ENCODE measurements at places on chromosomes 2 and 18.

DNA sequence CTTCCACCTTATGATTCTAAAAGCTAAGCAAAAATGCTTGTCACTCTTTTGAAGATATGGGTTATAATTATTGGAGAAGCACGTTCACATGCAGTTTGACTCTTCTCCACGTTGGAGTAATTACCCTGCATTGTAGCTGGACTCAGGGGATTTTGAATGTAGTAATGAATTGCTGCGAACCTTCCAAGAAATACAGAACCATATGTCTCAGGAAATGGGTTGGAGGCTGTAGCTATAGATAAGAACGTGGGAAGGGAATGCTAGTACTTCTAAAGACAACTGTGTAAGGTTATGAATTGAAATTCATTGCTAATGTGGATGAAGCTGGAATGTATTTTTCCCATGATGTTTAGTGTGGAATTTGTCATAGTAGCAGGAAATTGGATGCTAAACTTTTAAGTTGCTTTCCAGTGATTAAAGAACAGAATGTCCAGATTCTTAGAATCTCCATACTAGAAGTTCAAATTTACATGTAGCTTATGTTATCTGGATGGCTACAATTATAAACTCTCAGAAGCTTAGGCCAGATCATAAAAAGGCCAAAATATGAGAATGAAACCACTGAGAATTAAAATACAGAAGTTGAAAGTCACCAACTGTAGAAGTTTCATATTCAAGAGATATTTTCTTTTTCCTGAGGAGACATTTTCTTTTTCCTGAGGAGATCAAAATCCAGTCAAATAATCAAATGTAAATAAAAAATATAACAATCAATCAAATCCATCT lies 27.3 kb upstream of the SPOPL start:
- DNase-seq: no peak

GRCh38 chr2:30792521-30792920 lies 14.7 kb downstream of the CAPN13 start:
- DNase-seq: no peak

- DNase-seq: no peak
Observed at GRCh38 chr2:126719833-126720351, 63.9 kb downstream of the GYPC start.

DNA sequence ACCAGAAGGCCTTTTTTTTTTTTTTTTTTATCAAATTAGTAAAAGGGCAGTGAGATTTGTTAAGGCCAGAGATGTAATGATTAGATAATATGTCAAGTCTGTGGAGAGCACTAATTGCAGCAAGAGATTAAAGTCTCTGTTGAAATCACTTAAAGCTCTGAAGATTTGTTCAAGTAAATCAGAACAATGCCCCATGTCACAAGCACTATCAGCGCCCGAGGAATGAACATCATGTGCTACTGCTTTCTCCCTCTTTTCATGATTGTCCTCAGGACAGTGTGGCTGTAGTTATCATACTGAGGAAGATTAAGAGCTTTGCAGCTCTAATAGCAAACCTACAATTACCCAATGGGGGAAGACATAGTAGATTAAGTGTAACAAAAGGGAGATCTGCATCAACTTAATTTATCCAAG lies 71.1 kb downstream of the TDRD15 start:
- DNase-seq: no peak

GRCh38 chr2:116949249-116949648 lies 865.2 kb upstream of the DDX18 start:
- DNase-seq: no peak

All from HT-29 (cell line).